ENCODE measurements at places on chromosomes 6 and 20. TPM values are rescaled to one million over a fixed set of nuclear protein-coding genes. Genes with fewer than 3 reads are reported as not detected.

The EEF1A2 gene
- 0.13 TPM for total RNA-seq

The RBM24 gene
- total RNA-seq: not detected

The TCF21 gene
- not detected for total RNA-seq

The TTBK1 gene
- 0.67 TPM for total RNA-seq

The RHAG gene
- total RNA-seq: not detected

The LST1 gene
- total RNA-seq: 19.2 TPM

The BANF2 gene
- not detected for total RNA-seq

The PRKN gene
- total RNA-seq: not detected

The CYP39A1 gene
- not detected for total RNA-seq

The WFDC10B gene
- total RNA-seq: not detected

The NSFL1C gene
- 91.3 TPM for total RNA-seq
